Fibroblast of skin of scalp (primary cell): ENCODE measurements at places on chromosomes 11 and 22.
A peak's percentile ranks its signal among the peaks of the same experiment; 100 is the strongest.

- peak; percentile 60 for DNase-seq
These were observed 921.0 kb downstream of the KCNA4 start for GRCh38 chr11:29095821-29096220.

DNA sequence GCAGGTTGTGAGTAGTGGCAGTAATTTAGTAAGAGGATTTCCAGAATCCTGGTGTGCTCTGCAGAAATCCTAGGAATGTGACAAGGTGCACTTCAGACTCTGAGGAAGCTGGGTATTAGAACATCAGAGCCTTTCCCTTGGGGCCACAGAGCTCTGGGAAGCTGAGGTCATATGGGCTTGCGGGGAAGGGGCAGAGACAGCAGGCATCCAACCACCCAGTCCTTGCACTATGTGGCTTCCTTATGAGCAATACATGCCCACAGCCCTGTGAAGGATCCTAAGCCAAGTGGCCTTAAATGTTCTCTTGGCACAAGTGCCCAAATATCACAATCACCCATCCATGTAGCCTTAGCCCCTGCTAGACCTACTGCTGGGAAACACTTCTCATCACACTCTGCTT lies 46.2 kb downstream of the P4HA3 start:
- no peak for DNase-seq

GRCh38 chr11:104370478-104370877 lies 206.5 kb upstream of the PDGFD start:
- DNase-seq: no peak

GRCh38 chr22:21642584-21643448 lies 714 bp downstream of the SDF2L1 start:
- peak; percentile 56 for DNase-seq

GRCh38 chr11:60919956-60920355 lies 4.3 kb upstream of the TMEM132A start:
- DNase-seq: no peak

- no peak for DNase-seq
These were observed 13.7 kb downstream of the TRMU start for GRCh38 chr22:46349238-46349637.

DNA sequence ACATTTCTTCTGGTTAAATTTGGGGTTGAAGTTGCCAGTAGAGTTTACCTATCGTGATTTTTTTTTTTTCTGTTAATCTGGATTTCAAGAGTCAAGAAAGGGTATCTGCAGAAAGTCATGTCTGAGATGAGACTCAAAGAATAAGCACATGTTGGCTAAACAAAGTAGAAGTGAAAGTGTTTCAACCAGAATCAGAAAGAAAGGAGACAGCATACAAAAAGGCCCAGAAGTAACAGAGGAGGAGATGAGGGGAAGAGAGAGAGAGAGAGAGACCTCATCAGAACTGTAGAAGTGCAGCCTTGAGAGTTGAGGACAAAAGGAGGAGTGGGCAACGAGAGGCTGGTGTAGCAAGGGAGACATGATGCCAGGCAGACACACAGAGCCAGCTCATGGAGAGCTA lies 54.9 kb downstream of the SVIP start:
- no peak for DNase-seq

DNA sequence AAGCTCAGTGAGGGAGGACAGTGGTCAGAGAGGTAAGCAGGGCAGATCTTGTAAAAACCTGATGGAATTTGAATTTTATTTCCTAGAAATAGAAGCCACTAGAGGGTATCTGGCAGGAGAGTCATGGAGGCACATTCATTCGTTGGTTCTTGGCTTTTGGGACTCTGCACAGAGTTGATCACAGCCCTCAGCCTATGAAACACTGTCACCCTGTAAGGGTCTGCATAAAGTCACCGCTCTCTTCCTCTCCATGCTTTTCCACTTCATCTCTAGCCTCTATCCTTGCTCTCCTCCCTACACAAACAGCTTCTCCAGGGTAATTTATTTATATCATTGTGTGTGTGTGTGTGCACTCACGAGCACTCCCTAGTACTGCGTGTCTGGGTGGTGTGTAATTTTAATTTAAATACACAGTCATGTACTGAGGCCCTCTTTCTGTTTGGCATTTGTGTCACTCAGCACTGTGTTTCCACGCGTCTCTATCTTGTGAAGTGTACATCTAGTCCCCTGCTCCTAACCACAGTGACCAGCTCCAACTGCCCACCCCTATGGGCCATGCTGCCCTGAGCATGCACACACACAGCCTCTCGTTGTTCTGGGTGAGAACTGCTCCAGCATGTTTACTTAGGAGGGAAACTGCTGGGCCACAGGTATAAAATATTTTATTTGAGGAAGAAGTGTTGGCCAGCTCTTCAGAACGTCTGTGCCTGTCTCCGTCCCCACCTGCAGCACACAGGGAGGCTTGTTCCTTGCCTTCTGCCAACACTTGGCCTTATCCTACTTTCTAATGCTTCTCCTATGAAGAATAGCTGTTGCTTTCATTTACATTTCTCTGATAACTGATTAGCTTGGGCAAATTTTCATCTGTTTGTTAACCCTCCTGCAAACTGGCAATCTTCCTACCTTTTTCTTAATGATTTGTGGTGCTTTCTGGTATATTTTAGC lies 4.5 kb downstream of the KCNQ1OT1 start:
- DNase-seq: no peak

GRCh38 chr22:19831016-19831415 lies 23.7 kb downstream of the GNB1L start:
- DNase-seq: no peak

GRCh38 chr11:12376259-12377081 lies 901 bp upstream of the PARVA start:
- DNase-seq: peak; percentile 88

DNA sequence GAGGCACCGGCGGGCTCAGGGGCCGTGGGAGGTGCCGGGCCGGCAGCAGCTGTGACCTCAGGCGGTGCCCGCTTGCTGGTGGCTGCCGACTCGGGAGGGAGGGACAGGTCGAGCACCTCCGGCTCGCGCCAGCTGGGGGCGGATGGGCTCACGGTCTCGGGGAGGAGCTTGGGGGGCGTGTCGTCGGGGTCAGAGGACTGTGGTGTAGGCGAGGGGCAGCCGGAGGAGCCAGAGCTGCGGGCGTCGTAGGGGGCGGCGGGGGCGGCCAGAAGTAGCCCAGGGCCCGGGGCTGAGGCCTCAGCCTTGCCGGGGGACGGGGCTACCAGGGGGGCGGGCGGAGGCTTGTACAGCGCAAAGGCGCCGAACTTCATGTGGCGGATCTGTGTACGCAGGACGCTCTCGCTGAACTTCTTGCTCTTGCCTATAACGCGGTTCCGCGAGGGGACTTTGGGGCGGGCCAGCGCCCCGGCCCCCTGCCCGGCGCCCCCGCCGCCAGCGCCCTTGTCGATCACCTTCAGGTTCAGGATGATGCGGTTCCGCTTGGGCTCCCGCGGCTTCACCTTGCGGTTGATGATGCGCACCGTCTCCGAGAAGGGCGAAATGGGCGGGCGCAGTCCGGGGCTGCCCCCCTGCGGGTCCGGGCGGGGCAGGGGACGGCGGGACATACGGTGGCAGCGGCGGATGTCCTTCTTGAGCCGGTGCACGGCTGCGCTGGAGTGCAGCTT lies 5.5 kb downstream of the CBX6 start:
- DNase-seq: no peak

DNA sequence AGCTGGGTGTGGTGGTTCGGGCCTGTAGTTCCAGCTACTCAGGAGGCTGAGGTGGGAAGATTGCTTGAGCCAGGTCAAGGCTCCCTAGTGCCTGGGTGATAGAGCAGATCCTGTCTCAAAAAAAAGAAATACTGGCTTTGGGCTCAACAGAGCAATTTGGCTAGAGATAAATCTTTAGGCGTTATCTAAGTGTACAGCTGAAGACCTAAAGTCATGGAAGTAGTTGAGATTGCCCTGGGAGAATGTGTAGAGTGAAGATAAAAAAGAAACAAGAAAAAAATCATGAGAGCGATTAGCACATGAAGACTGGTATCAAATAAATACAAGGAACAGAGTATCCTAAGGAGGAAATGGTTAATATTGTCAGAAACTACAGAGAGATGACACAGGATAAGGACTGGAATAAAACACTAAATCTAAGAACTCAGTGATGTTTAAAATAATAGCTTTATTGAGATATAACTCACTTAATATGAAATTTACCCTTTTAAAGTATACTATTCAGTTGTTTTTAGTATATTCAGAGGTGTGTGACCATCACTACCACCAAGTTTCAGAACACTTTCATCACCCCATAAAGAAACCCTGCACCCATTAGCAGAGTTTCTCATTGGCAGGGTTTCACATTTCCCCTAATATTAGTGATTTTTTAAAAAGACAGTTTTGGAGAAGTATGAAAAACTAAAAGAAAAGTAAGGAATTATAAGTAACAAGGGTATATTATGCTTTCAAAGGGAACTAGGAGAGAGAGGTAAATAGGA lies 20.7 kb downstream of the PIK3C2A start:
- DNase-seq: no peak

GRCh38 chr11:133271871-133272776 lies 260.2 kb downstream of the OPCML start:
- DNase-seq: no peak

GRCh38 chr22:27853424-27853823 lies 51.9 kb upstream of the MN1 start:
- DNase-seq: no peak
